ENCODE measurements at places on chromosomes 3 and 15. TPM values are rescaled to one million over a fixed set of nuclear protein-coding genes. Genes with fewer than 3 reads are reported as not detected.

Gene FBXO40
- total RNA-seq = 228 TPM

Gene SETD5
- total RNA-seq = 60.2 TPM

Gene RARRES1
- total RNA-seq = 14.6 TPM

Gene UROC1
- total RNA-seq = not detected

Gene HIGD2B
- not detected for total RNA-seq

Gene ANKUB1
- total RNA-seq = not detected

Gene TF
- 3.3 TPM for total RNA-seq

Gene THSD4
- 80.7 TPM for total RNA-seq

Gene CCDC39
- not detected for total RNA-seq

Gene KNL1
- total RNA-seq = 0.89 TPM

Gene VPS33B
- 6.1 TPM for total RNA-seq
